ENCODE measurements at places on chromosomes 4 and X. TPM values are rescaled to one million over a fixed set of nuclear protein-coding genes. Genes with fewer than 3 reads are reported as not detected.

Gene SMARCA1
- total RNA-seq: not detected

Gene LNX1
- total RNA-seq: not detected

Gene OGT
- total RNA-seq: 365 TPM

- H3K36me3 ChIP-seq: no peaks in the 10 kb centered on the region
- H3K27me3 ChIP-seq: no peaks in the 10 kb centered on the region
- H3K4me1 ChIP-seq: peaks cover 2% of the 10 kb centered on the region
- DNase-seq: no peak
- no peak overlapping the region for H3K4me3 ChIP-seq
These were observed 354.9 kb downstream of the GPAT3 start for GRCh38 chr4:83890816-83891215.

GRCh38 chr4:22597471-22597870, 81.6 kb upstream of the ADGRA3 start:
- H3K27me3 ChIP-seq: no peaks in the 10 kb centered on the region
- no peaks in the 10 kb centered on the region for H3K4me1 ChIP-seq
- H3K4me3 ChIP-seq: no peak overlapping the region
- H3K36me3 ChIP-seq: no peaks in the 10 kb centered on the region

DNA sequence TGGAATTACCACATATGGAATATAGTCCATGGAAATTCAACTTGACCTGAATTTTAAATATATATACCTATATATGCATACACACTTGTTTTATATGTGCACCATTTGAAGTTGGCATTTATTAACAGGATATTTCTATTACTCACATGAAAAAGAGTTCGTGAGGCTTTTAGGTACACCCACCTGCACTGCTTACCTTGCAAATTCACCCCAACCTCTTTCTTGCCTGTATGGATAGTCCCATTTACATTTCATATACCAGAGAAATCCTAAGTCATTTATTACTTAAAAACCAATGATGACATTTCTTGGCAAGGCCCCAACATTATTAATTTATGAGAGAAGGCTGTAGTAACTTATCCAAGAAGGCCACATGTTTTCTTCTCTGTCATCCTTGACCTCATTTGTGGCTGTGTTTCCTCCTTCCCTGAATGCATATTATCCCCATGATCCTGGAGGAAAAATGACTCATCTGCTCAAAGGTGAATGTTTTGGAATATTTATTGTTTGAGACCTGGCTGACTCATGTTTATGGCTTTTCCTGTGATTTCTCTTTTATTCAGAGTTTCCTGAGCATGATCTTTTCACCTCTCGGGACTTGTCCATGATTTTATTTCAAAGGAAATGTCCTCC, 62.2 kb upstream of the FAM241A start:
- no peaks in the 10 kb centered on the region for H3K36me3 ChIP-seq
- peaks cover 6% of the 10 kb centered on the region for H3K4me1 ChIP-seq
- no peak for DNase-seq
- peaks cover 20% of the 10 kb centered on the region for H3K27me3 ChIP-seq

- H3K4me1 ChIP-seq: no peaks in the 10 kb centered on the region
- no peak overlapping the region for H3K4me3 ChIP-seq
- H3K27me3 ChIP-seq: peaks cover 51% of the 10 kb centered on the region
- H3K27ac ChIP-seq: no peak overlapping the region
- DNase-seq: no peak
These were observed 93.0 kb downstream of the GEMIN8 start for GRCh38 chrX:13936521-13937225.

- DNase-seq: no peak
- no peak overlapping the region for H3K4me3 ChIP-seq
- H3K27me3 ChIP-seq: no peaks in the 10 kb centered on the region
- H3K4me1 ChIP-seq: no peaks in the 10 kb centered on the region
These were observed 10.1 kb upstream of the DKK2 start for GRCh38 chr4:107046261-107046660.

GRCh38 chr4:52423967-52424366, 235.1 kb downstream of the USP46 start:
- H3K4me3 ChIP-seq: no peak overlapping the region
- no peak overlapping the region for H3K27ac ChIP-seq
- no peak for DNase-seq
- H3K36me3 ChIP-seq: no peaks in the 10 kb centered on the region
- H3K4me1 ChIP-seq: no peaks in the 10 kb centered on the region
- H3K27me3 ChIP-seq: no peaks in the 10 kb centered on the region

DNA sequence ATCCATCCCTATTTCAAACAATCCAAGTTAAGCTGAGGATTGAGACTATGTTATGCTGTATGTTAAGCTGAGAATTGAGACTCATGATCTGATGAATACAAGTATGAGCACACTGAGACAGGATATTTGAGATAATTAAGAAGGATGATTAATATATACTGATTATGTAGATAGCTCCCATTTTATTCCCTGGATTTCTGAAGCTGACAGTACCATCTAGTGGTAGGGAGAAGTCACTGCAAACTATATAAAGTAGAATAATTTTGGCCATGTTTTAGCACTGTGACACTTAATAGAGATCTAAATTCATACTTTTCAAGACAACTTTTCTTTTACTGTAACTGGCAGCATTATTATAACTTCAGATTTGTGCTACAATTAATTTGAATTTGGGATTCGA, 63.8 kb upstream of the HPRT1 start:
- peaks cover 12% of the 10 kb centered on the region for H3K36me3 ChIP-seq
- H3K27me3 ChIP-seq: no peaks in the 10 kb centered on the region
- H3K27ac ChIP-seq: no peak overlapping the region
- H3K4me1 ChIP-seq: no peaks in the 10 kb centered on the region

DNA sequence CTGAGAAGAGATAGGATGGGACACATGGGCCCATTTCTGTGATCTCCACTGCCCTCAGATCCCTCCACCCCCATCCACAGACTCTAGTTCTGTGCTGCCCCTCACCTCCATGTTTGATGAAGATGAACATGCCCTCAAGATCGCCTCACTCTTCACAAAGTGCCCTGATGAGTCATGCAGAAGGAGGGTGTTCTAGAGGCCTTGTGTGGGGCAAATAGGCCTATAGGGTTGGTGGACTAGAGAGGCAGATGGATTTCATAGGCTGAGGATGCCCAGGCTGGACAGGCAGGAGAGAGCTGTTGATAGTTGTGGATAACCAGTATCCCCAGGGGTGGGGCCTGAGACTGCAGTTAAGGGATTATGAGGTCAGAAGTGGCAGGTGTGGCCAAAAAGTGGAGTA, at the start of gene CXorf65:
TSS of gene CXorf65 (minus strand) at position 314 of the 400 bp plus-strand sequence. CDS start at position 130, 184 bp downstream.
- peak; percentile 61 for DNase-seq
- peaks cover 59% of the 10 kb centered on the region for H3K4me1 ChIP-seq
- no peaks in the 10 kb centered on the region for H3K27me3 ChIP-seq
- H3K36me3 ChIP-seq: peaks cover 56% of the 10 kb centered on the region
- peak within 1 kb of the TSS; percentile 99 for H3K27ac ChIP-seq
- H3K4me3 ChIP-seq: peak within 1 kb of the TSS; percentile 99

DNA sequence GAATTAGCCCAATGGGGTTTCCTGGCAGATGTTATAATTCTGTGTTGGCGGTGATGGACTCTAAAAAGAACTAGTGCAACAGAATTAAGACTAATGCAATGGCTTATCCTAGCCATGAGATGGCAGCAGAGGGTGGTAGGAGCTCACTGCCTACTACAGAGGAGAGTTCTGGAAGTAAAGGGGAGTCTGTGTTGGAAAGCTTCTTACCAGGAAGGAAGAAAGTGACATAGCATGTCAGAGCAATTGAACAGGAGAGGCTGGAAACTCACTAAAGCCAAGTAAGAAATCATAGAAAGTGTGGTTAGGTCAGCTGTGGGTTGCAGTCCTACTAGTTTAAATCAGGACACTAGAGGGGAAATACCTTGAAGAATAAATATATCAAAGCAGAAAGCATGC, 6.3 kb upstream of the TRPC5OS start:
- peaks cover 7% of the 10 kb centered on the region for H3K4me1 ChIP-seq
- H3K27ac ChIP-seq: no peak overlapping the region
- no peaks in the 10 kb centered on the region for H3K36me3 ChIP-seq
- peak; percentile 37 for DNase-seq
- H3K27me3 ChIP-seq: peaks cover 5% of the 10 kb centered on the region
- no peak overlapping the region for H3K4me3 ChIP-seq

DNA sequence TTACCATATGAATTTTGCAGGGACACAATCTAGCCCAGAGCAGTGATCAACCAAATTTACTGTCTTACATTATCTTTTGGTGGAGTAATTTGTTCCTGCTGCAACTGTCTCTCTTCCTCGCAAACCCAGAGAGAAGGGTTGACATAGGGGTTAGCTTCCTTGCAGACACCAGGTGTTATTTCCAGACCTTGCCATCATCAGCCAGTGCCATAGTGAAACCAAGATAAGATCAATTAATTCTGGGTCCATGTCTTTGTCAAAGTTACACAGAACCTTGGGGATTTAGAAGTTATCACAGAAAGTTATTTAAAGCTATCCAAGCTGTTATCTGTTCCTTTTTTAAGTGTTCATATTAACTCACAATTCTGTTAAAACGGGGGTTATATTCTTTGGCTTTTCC, 23.6 kb upstream of the GPRIN3 start:
- no peak overlapping the region for H3K4me3 ChIP-seq
- H3K27ac ChIP-seq: no peak overlapping the region
- peaks cover 4% of the 10 kb centered on the region for H3K27me3 ChIP-seq

Data from activated CD8-positive, alpha-beta memory T cell treated with anti-CD3 and anti-CD28 coated beads, Interleukin-2, amount 10 ng/mL, durations not matched to agents 7 days and 5 days (primary cell).